ENCODE measurements at places on chromosomes 6 and 20.

- DNase-seq: no peak
These were observed 6.4 kb downstream of the FYN start for GRCh38 chr6:111866857-111867256.

- DNase-seq: no peak
These were observed 27.1 kb downstream of the MRPL14 start for GRCh38 chr6:44100088-44100550.

DNA sequence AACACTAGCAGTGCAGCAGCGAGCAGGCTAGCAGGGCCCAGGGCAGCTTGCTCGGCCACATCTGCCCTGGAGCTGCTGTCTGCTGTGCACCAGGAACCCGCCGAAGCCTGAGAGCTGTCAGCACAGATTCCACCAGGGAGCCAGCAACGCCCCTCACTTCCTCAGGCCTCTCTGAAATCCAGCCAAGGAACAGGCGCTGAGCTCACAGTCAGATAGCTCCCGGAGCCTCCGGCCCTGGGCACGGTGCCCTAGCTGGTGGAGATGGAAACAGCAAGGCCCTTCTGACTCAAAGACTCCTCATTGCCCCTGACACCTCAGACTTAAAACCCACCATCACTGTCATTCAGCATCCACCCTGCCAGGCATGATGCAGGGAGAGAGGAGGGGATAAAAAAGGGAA lies 839.4 kb downstream of the MAFB start:
- peak; percentile 68 for DNase-seq

GRCh38 chr6:49743429-49743828 lies 759 bp downstream of the CRISP3 start:
- DNase-seq: no peak

GRCh38 chr6:29681811-29682210 lies 859 bp upstream of the ZFP57 start:
- DNase-seq: no peak

DNA sequence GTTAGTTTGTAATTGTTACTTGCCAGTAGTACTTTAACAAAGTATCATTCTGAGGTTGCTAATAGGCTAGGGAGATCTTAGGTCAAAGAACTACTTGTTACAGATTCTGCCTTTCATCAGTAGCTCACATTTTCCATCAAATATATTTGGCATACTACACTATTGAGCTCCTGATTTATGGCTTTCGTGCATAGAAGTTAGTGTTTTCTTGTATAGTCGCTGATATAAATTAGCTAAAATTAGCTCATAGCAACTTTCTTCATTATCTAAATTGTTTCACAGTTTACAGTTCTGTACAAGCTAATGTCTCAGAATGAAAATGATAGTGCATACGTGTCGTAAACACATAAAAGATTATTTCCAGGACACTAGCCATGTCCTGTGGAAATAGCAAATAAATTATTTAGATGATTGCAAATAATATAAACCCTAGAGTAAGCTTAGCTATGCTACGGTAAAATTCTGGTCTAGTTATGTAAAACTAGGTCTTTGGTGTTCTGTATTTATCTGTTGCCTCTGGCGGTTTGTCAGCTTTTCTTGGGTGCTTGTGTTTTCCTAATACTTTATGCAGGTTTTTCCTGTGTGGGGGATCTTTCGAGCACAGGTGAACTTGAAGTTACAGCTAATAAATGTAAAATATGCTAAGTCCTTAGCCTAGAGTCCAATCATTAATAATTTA lies 15.1 kb downstream of the PDE7B start:
- no peak for DNase-seq

- DNase-seq: no peak
These were observed 155.3 kb downstream of the MTFR2 start for GRCh38 chr6:136094812-136095211.

DNA sequence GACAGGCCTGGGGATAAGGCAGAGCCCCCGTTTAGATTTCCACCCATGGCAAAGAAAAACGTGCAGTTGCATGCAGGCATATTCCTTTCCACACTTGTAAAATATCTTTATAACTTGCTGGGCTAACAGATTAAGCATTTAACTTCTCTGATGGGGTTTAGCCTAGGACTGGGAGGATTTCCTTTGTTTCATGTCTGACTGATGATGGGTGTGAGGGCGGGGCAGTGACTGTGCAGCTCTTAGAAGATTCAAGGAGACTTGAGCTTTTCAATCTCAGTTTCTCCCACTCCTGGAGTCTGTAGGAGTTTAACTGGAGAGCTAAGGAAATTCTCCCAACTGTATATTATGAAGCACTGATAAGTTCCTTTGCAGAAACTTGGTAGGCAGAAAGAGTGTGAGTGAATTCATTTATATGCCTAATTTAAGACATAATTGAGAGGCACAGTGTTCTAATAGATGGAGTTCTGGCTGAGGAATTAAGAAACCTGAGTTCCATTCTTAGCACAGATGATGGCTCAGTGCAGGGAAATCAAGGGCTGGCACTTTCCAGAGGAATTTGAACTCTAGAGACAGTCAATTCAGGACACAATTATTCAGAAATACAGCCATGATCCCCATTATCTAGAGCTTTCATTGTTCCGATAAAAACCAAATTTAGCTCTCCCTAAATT lies 214.6 kb upstream of the CNR1 start:
- DNase-seq: no peak

- DNase-seq: no peak
These were observed 268.8 kb upstream of the PLCB4 start for GRCh38 chr20:8800089-8800488.

DNA sequence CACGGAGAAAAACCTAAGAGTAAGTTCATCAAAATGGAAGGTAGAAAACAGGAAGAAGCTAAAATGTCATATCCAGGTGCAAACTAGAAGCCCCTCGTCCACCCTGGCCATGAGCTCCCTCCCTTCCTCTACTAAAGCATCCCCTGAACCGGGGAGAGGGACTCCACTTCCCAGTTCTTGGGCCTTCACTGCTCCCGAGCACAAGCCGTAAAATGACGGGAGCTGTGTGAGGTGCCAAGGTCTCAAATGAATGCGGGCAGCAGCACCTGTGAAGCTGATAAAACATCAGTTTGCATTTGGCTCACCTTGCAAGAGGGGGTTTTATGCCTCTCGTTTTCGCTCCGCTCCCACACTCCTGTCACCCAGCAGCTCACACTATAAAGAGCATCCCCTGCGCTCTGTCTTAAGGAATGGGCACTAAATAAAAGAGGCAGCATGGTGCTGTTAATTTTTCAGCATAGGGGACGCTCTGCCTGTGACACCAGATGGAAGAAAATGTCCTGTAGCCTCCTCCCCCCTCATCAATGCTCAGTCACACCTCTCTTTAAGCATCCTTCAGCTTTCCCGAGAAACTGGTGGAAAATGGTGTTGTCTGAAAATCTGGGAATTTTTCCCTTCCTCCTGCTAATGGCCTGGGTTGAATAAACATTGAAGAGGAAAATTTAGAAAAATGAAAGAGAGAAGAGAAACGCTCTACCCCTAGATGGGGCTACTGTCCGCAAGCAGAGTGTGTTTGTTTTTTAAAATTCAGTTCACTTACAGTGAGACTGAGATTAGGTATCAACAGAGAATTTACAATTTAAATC lies 563.0 kb upstream of the AGPAT4 start:
- no peak for DNase-seq

GRCh38 chr20:43690943-43691598 lies 24.2 kb downstream of the MYBL2 start:
- no peak for DNase-seq

DNA sequence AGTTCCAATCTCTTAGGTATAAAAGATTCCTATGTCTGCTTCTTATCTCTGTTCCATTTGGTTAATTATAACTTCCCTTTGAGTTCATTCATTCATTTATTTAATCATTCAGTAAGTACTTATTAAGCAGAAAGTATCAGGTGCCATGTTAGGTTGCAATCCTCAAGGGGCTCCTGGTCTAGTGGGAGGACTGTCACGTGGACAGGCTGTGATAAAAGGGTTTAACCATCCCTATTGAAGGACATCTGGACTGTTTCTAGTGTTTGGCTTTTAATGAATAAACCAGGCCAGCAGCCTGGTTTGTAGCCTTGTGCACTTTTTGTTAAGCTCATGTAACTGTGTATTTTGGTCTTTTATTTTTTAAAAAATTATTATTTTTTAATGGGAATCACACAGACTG lies 162.1 kb upstream of the OGFRL1 start:
- DNase-seq: no peak

DNA sequence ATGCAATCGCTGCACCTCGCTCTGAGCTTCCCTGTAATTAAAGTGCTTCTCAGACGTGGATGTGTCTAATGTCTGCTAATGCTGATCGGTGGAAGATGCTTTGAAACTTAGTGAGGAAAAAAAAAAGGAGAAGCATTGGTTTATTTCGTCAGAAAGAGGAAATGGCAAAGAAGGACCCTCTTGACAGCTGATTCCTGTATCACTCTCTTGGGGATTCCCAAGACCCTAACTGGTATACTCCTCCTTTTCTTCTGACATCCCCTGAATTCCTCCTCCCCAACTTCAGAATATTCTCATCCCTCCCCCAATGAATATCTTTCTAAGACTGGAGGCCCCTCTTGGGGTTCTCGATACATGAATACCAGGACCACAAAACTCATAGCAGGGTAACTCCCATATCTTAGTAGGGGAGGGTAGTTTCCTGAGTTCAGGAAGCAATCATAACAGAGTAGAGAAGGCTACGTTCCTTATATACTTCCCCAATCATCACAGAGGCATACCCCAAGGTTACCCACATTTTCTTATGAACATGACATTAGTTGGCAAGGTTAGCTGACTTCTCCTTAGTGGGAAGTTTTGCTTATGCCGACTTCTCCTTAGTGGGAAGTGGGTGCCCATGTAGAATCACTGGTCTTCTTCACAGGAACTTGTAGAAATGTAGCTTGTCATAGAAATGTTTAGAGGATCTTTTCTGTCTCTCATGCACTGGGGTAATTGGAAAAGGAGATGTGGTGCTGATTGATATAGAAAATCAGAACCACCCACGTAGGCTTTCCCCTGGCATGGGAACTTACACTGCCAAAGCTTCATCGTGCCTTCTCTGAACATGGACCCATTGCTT lies 63.8 kb upstream of the ATXN1 start:
- DNase-seq: no peak

DNA sequence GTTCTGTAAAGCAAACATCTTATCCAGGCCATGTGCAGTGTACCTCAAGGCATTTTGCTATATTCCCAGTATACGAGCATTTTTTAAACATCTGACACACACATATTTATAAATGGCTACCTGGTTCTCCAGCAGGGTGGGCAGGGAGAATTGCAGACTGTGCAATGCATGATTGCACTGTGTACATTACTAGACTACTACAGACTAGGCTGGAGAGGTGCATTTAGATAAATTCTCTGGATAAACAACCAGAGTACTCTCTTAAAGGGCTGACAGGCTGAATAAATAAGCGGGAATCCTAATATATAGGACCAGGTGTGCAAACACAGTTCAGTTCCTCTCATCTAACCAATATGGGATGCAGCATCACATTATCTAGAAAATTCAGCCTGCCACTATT lies 428.3 kb upstream of the ARID1B start:
- DNase-seq: no peak

- no peak for DNase-seq
These were observed 162.0 kb upstream of the RNF217 start for GRCh38 chr6:124800222-124800621.

DNA sequence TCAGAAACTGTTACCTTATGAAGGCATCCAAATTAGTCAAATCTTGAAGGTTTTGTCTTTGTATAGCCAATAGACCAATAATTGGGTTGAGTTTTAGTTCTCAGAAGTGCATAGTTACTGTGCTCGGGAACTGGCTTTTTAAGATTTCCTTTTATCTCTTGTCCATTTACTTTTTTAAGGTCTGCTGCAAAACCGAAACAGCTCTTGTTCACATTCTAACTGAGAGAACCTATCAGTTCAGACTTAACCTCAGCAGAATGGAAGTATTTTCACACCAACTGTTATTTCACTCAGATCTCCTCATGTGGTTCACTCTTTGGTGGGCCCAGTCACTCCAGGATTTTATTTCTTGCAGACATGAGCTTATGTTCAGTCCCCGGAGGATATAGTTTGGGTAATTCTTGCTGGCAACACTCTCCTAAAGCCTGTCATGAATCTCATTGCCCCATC lies 55.5 kb downstream of the TPBG start:
- no peak for DNase-seq

GRCh38 chr20:371755-372542 lies 8.6 kb upstream of the TRIB3 start:
- DNase-seq: peak; percentile 64

DNA sequence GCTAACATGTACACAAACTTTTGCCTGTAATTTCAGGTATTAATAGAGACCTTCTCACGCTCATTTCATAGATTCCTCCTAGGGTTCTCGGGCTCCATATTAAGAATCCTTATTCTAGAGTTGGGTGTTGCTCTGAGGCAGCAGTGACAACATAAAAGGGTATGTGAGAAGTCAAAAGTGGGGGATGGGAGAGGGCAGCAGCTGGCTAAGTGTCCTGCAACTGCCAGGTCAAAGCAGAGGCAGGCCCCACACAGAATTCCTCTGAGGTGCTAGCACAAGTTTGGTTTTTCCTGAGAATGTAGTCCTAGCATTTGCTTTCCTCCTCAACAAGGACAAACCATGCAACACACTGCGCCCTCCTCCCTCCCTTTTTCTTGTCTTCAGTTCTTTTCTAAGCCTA lies 4.6 kb downstream of the NSFL1C start:
- no peak for DNase-seq

DNA sequence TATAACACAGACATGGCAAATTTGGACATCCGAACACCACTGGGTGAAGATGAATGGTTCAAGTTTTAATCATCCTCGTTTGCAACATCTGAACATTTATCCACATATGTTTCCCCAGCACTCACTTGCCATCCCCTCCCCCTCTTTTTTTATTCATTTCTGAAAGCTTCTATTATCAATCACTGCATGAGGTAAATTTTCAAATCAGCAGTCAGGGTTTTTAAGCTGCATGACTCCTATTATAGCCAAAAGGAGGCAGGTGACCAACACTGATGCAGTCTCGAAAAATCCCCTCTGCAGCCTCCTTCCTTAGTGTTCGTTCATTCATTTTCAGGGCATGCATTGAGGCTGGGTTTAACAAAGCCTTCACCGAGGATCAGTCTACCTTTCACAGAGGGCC lies 530.8 kb upstream of the JARID2 start:
- no peak for DNase-seq

DNA sequence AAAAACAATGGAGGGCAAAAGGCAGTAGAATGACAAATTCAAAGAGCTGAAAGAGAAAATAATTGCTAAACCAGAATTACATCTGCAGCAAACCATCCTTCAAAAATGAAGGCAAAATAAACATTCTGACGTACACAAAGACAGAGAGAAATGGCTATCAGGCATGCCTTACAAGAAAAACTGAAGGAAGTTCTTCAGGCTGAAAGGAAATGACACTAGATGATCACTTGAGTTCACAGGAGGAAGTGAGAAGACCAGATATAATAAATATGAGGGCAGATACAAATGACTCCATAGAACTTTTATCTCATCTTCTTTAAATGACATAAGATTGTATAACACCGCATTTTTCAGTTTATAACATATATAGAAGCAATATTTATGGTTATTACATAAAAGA lies 30.0 kb downstream of the DZANK1 start:
- DNase-seq: no peak

GRCh38 chr20:37755665-37756064 lies 61.8 kb downstream of the CTNNBL1 start:
- no peak for DNase-seq

GRCh38 chr6:148874698-148875293 lies 128.0 kb downstream of the UST start:
- DNase-seq: no peak
